ENCODE measurements at places on chromosomes 12 and 14. TPM values are rescaled to one million over a fixed set of nuclear protein-coding genes. Genes with fewer than 3 reads are reported as not detected.

ANO4 gene
- 1.8 TPM for total RNA-seq

VRTN gene
- not detected for total RNA-seq

PLBD1 gene
- not detected for total RNA-seq

FAM186B gene
- total RNA-seq, result 3.8 TPM

C1QL4 gene
- total RNA-seq, result 3.8 TPM

FKBP3 gene
- 48.5 TPM for total RNA-seq

DPPA3 gene
- not detected for total RNA-seq

KLHL33 gene
- total RNA-seq, result not detected

NTS gene
- total RNA-seq, result 0.08 TPM

SPX gene
- 1.3 TPM for total RNA-seq

CHGA gene
- not detected for total RNA-seq

POU6F1 gene
- total RNA-seq, result 2.9 TPM

FSCB gene
- total RNA-seq, result 0.02 TPM

GLIPR1L1 gene
- total RNA-seq, result not detected

PAPLN gene
- total RNA-seq, result not detected

PTCSC3 gene
- not detected for total RNA-seq

LTBR gene
- total RNA-seq, result 31.5 TPM

ADGRD1 gene
- 0.14 TPM for total RNA-seq

MYO1A gene
- not detected for total RNA-seq

CEP170B gene
- 5.2 TPM for total RNA-seq

ADCY4 gene
- total RNA-seq, result not detected

SLC5A8 gene
- total RNA-seq, result not detected

LRRC23 gene
- total RNA-seq, result 4.1 TPM

KRT74 gene
- not detected for total RNA-seq

CLEC9A gene
- total RNA-seq, result not detected

PRH2 gene
- total RNA-seq, result not detected

KRT72 gene
- not detected for total RNA-seq

TSPAN9 gene
- total RNA-seq, result 15.8 TPM

NAA25 gene
- total RNA-seq, result 35.8 TPM

KCNA5 gene
- total RNA-seq, result 0.02 TPM

CYP27B1 gene
- total RNA-seq, result 0.48 TPM

ADCY6 gene
- 7.8 TPM for total RNA-seq

CCDC88C gene
- 2.4 TPM for total RNA-seq

TOMM20L gene
- total RNA-seq, result not detected

SYT10 gene
- total RNA-seq, result not detected

FGFR1OP2 gene
- total RNA-seq, result 31.3 TPM

EMP1 gene
- 44.5 TPM for total RNA-seq

DACT1 gene
- total RNA-seq, result 10.1 TPM

POTEG gene
- 0.41 TPM for total RNA-seq

IGFBP6 gene
- total RNA-seq, result 265 TPM

MYF6 gene
- not detected for total RNA-seq
